ENCODE measurements at places on chromosomes 2 and 18.

- DNase-seq = no peak
Observed at GRCh38 chr2:127570282-127571250, 35.1 kb downstream of the MYO7B start.

- DNase-seq = no peak
Observed at GRCh38 chr2:237161189-237161588, 75.5 kb downstream of the COPS8 start.

DNA sequence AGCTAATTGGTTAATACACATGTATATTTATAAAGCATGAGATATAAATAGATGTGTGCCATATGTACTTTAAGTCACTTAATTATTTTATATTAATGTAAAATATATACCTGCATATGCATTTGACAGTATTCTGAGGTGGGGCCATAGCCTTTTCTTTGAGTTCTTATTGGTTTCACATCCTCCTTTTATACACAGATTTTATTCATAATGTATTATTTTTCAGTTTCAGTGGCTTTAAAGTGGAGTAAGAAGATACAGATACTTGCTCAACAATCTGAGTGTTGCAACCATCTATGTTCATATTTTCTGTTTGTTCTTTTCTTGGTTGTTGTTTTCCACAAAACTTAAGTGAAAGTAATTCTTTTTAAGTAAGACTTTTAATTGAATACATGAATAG, 436.5 kb downstream of the RND3 start:
- DNase-seq = no peak

GRCh38 chr18:37575646-37576045, 10.0 kb upstream of the CELF4 start:
- DNase-seq = peak; percentile 66

- peak; percentile 13 for DNase-seq
Observed at GRCh38 chr2:175251425-175252041, 70.0 kb upstream of the ATP5MC3 start.

DNA sequence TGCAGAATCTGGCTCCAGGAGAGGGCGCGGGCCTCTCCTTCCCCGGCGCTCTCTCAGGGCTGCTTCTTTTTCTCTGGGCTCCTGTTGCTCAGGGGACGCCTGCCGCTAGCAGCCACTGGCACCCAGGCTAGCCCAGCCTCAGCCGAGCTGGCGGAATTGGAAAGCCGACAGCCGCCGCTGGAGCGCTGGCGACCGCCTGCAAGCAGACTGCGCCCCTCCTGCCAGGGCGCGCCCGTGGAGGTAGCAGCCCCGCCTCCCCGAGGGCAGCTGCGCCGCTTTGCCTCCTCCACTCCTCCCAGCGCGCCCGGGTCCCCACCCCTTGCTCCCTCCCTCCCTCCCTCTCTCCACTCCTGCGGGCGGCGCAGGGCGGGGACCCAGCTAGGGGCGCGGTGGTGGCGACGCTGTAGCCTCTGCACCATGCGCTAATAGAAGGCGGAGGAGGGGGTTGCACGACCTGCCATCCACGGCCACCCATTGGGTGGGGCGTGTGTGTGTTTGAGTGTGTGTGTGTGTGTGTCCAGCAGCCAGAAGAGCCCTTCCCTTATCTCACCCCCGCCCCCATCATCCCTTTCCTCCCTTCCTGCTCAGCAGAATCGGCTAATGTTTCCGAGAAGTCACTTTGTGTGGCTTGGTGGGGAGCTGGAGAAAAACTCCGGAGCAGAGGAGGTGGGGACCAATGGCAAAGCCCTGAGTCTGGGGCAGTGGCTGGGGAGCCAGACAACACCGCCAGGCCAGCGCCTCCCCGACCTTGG, at the start of gene SCN9A:
Gene SCN9A (minus strand): TSS at position 209 of the 752 bp plus-strand sequence. CDS start 64,188 bp downstream, outside the sequence.
- peak; percentile 93 for DNase-seq

- DNase-seq = no peak
Observed at GRCh38 chr2:77459840-77460239, 62.3 kb downstream of the LRRTM4 start.

DNA sequence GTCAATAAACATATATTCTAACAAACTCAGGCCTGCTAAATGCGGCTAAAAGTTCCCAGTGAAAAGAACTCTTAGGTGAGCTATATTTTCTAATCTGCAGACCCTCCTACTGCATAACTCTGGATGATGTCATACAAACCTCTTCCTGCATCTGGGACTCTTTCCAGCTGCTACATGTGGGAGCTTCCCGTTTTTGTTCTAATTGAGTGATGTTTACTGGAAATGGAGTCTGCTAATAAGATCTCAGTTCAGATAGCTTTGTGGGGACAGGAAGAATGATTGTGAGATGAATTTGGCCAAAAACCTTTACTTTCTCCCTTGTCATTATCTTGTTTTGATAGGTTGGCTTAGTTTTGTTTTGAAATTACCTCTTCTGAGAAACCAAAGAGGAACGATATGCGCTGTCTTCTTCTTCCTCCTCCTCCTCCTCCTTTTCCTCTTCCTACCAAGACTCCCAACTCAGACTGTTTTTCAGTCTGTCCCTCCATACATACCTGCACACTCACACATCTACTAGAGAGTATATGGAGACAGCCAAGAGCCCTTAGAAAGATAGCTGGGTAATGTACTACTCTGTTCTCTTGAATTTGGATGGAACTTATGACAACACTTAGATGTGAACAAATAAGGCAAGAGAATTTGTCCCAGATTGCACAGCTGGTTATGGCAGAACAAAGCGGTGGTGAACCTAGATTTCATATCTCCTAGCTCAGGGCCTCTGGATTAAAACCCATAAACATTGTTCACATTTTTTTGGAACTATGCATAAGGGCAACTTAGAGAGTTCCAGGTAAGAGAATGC, 39.8 kb upstream of the AAK1 start:
- peak; percentile 34 for DNase-seq

- no peak for DNase-seq
Observed at GRCh38 chr18:13434854-13435253, 216.3 kb downstream of the LDLRAD4 start.

DNA sequence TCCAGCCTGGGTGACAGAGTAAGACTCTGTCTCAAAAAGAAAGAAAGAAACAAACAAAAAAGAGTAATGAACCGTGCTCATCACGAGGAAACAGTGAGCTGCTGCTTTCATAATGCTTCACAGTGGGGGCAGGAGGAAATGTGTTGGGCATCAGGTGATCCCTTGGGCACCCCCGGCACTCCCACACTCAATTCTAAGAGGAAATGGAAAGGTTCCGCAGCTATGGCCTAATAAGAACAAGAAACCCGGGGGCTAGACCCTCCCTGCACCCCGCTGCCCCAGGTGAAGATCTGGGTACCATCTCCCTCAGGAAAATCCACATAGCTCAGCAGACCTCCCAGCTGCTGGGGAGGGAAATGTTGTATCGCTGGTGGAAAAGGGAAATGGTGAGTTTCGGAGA, 118.9 kb downstream of the LPIN1 start:
- DNase-seq = no peak

GRCh38 chr2:18763338-18763737, 174.0 kb upstream of the NT5C1B start:
- no peak for DNase-seq

- no peak for DNase-seq
Observed at GRCh38 chr2:171965661-171966060, 34.1 kb upstream of the METAP1D start.

DNA sequence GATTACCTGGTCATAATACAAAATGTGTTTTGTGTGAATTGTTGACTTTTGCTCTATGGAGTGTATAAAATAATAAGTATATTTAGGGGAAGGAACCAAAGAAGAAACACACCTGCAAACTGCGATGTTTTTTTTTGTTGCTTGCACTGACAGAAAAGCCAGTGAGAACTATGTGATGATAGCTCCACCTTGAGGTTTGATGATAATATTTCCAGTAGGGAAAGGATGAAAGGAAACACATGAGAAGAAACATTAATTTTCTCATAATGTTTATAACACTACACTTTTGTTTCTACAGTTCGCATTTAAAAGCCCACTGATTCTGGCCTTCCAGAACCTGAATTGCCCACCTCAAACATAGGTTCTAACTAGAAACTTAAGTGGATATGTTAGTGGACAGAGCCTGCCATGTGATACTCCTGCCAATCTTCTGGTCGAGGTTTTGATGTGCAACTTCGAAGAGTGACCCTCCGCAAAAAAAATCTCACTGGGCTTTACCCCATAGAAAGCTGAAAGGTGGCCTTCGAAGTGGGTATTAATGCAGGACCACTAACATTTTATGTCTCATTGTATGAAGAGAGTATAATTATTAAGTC, 476.4 kb upstream of the SPHKAP start:
- no peak for DNase-seq

- DNase-seq = no peak
Observed at GRCh38 chr2:185919155-185919554, 180.6 kb downstream of the FSIP2 start.

- DNase-seq = no peak
Observed at GRCh38 chr2:44902217-44903137, 39.0 kb upstream of the SIX3 start.

DNA sequence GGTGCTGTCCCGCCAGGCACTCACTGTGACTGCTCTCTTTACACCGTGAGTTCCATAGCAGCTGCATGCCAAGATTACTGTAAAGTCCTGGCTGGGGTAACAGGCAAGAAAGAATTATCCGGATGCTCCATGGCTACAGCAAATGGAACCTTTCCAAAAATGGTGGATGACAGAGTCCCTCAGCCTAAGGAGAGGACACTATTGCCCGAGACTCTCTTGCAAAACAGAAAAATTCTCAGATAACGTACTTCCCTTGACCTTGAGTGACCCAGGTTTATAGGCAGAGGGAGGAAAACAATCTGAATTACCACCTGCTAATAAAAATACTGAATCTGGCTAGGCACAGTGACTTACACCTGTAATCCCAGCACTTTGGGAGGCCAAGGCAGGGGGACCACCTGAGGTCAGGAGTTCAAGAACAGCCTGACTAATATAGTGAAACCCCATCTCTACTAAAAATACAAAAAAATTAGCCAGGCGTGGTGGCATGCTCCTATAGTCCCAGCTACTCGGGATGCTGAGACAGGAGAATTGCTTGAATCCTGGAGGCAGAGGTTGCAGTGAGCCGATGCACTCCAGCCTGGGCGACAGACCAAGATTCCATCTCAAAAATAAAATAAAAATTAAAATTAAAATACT, 4.5 kb downstream of the CYS1 start:
- no peak for DNase-seq

DNA sequence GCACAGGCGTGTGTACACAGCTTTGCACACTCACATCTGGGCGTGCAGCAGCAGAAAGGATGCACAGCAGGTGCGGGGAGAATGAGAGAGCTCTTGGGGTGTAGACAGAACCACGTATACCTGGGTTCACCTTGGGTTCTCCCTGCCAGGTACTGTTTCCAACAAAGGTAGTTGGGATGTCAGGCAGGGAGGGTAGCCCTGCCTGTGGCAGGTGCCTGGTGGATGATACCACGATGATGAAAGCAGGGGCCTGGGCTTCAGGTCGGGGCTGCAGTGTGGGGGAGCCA, 6.5 kb upstream of the ARID5A start:
- no peak for DNase-seq

DNA sequence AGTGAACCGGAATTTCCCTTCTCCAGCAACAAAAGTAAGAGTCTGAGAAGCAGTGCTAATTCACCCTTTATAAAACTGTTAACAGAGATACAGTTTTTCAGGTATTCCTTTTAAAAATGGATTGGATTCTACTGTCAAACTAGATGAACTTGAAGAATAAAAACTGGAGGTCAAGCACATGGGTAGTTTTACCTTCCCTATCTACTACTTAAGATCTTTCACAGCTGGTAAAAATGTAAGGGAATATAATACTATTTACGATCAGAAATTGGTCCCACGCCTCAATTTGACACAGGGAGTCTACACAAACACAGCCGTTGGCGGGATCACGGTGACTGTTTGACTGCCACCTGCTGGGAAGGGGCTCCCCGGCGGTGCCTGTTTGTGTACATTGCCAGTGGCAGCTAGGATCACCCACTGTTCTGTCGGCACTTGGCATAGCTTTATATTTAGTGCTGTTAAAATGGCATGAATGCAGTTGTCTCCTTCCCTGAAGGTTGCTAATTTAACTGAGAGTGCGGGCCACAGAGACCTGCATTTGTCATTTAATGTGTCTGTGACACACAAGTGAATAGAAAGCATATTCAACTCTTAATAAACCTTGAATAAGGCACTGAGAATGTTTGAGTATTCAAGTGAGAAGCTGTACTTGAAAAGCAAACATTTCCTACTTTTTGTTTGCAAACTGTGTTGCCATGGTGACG, 59.5 kb downstream of the ABCG8 start:
- DNase-seq = peak; percentile 44

DNA sequence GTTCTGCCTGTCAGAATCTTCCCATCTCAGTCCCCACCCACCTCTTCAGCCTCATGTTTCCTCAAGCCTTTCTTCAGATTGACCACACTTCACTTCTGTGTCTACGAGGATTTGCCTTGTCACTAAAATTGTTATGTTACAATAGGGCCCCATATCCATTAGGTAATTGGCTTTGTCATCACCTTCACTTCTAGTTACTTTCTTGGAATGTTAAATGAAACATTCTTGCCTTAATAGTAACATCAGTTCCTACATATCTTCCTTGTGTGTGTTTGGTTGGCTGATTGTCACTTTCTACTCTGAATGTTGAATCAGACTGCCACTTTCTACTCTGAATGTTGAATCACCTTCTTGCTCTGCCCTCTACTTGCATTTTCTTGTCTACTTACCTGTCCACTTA, 599.9 kb upstream of the NXPH2 start:
- DNase-seq = no peak
